ENCODE measurements at places on chromosomes 1 and 21.

GRCh38 chr1:107262467-107263286 lies 121.8 kb downstream of the NTNG1 start:
- DNase-seq: no peak

GRCh38 chr1:168555508-168556046 lies 11.8 kb upstream of the XCL2 start:
- no peak for DNase-seq

GRCh38 chr1:70410604-70411359 lies at the start of gene CTH:
Gene CTH (plus strand): TSS chr1:70411268. CDS start chr1:70411416, 148 bp downstream.
- peak; percentile 92 for DNase-seq

DNA sequence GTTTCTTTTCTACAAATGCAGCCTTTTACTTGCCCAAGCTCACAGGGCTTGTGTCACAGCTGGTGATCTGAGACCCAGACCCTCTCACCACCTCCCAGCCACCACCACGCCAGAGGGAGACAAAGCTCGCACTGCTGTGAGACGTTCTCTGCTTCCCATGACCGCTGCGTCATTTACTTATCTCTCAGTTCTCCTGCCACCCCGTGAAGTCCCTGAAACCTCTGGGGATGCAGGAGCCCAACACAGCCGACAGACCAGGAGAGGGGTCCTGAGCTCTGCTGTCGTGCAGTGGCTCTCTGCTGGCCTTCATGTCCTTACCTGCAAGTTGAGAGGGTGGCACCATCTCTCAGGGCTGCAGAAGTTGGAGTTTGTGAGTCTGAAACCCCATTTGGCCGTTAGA lies 77.7 kb downstream of the SLC16A1 start:
- DNase-seq: no peak

All from SK-N-SH (cell line).